ENCODE measurements at places on chromosomes 5 and 9. TPM values are rescaled to one million over a fixed set of nuclear protein-coding genes. Genes with fewer than 3 reads are reported as not detected.

GRCh38 chr5:96852759-96853158, 23.5 kb upstream of the ERAP2 start:
- DNase-seq, result no peak

Gene TOR1B
- total RNA-seq, result 26.0 TPM

Gene NR2F1-AS1
- 16.2 TPM for total RNA-seq

Gene PSD2
- total RNA-seq, result not detected

DNA sequence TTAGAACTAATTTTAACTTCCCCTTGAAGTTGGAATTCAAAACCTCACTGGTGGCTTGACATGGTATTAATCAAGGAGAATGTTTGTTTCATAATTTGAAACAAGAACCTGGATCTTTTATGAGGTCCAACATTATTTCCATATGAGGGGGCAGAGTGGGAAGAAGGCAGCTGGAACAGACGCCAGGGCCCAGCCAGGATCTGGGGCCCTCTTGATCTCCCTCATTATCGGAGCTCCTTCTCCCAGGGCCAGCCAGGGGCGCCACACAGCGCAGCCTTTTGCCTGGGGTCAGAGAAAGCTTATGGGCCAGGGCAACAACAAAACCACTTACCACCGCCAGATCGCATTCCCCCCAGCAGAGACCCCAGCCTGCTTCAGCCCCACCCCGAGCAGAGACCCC, 27.1 kb upstream of the NKD2 start:
- DNase-seq, result no peak

Gene SOX30
- 0.12 TPM for total RNA-seq

Gene MAN1B1
- 39.4 TPM for total RNA-seq

- DNase-seq, result no peak
Measured at GRCh38 chr9:2026220-2026997, 11.3 kb downstream of the SMARCA2 start.

Gene SHOC1
- not detected for total RNA-seq

DNA sequence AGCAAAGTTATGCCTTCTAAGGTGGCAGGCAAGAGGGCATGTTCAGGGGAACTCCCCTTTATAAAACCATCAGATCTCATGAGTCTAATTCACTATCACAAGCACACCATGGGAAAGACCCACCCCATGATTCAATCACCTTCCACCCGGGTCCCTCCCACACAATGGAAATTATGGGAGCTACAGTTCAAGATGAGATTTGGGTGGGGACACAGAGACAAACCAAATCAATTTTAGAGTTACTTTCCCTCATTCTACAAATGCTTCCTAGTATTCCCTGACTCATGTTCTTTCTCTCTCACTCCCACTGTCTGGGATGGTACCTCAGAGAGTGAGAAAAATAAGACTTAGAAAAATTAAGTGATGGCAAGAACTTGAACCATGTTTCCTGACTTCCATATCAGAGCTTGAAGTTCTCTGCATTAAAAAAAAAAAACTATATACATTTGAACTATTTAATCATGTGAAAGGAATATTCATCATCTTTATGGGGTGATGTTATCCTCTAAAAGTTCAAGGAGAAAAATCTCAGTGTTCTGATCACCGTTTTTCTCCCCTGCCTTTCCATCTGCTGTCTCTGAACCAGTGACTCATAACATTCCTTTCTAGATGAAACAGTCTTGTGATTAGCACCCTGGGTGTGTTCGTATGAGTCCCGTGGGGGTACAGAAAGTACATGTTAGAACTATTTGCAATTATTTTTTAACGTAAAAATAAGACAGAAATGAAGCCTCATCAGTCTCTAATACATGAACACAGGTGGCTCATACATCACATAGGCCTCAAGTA, 282.9 kb downstream of the SLF1 start:
- DNase-seq, result no peak

Gene NOP16
- 13.6 TPM for total RNA-seq

DNA sequence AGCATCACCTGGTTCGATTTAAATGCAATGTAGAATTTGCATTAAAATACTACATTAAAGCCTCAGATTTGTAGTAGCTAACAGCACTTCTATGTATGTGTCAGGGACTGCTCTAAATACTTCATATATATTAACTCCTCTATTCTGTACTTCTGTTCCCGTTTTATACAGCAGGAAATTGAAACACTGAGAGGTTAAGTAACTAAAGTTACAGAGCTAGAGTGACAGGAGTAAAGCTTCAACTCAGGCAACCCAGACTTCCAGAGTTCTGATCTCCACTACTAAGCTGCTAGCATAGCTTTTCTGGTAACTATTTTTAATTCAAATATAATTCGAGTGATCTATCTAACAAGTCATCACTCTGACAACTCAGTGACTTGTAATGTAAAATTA, 619 bp upstream of the APC start:
- DNase-seq, result no peak

DNA sequence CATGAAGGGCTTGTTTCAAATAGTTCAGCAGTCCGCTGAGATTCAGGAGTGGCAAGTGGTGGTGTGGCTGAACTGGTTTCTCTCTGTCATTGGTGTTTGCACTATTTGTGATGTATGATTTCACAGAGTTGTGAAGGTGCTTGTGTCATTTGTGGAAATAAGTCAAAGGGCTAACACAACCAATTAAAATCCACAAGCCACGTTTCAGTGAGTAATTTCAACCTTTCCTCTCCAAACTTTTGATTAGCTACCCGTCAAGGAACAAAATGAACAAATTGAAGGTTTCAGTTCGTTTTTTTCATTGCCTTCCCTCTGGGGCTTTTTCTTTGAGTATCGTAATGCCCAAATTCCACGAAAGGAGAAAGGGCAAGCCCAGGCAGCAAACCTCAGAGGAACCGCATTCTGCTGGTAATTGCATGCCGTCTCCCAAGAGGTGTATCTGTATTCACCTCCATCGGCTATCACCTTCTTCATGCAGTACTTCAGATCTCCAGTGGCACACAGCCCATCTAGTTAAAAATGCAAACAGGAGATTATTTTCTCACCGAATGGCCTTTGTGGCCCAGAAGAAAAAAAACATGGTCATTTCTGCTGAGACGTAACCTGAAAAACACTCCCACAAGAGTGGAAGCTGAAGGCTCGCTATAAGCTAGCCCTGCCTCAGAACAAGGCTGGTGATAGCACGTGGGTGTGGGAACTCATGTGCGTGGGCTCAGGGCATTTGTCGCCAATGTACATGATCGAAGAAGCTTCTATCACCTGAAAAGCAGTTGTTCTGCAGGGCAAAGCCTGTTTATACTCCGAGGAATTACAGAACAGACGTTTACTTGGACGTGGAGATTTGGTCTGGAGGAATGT, 197.1 kb downstream of the NR3C1 start:
- no peak for DNase-seq

- DNase-seq, result no peak
Measured at GRCh38 chr5:163735069-163735468, 229.7 kb downstream of the MAT2B start.

Gene SLC34A1
- not detected for total RNA-seq

Gene BTNL8
- total RNA-seq, result 4.5 TPM

DNA sequence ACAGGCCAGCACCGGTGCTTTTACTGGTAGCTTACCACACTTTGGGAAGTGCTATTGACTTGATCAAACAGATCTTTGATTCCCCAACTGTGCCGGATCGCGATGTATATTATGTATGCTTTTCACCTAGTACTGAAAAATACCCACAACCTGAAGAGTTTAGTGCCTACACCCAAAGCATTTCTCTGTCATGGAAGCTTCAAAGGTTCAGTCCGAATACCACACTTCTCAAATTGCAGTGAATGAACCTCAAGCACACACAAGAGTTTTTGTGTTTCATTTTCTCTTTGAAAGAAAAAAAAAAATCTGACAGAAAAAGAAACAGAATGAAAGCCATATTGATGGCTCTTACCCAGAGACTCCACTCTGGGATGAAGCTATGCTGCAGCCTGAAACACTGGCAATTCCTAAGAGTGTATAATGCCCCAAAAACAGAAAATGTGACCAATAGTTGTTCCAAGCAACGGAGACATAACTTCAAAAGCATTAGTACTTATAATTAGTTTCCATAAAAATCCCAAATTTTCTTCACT, 100.9 kb downstream of the EBF1 start:
- no peak for DNase-seq

DNA sequence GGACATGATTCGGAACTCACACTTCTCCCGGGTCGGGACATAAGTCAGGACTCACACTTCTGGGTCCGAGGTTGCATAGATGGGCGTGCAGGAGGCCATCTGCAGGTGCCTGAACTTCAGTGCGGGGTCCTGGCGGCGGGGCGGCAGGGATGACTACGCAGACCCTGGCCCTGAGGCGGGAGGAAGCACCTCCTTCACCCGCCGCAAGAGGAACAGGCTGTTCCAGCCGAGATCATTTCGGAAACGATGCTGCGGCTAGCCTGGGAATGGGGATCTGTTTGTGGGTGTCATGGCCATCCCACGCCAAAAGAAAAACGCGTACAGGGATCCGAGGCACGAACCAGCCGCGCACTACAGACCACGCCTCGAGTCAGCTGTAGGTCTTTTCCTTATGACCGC, 196.6 kb downstream of the TTLL11 start:
- DNase-seq, result no peak

Gene THG1L
- 8.4 TPM for total RNA-seq

All from upper lobe of right lung (tissue), 1 donor.